ENCODE measurements at places on chromosomes 16 and 17.
A peak's percentile ranks its signal among the peaks of the same experiment; 100 is the strongest.

DNA sequence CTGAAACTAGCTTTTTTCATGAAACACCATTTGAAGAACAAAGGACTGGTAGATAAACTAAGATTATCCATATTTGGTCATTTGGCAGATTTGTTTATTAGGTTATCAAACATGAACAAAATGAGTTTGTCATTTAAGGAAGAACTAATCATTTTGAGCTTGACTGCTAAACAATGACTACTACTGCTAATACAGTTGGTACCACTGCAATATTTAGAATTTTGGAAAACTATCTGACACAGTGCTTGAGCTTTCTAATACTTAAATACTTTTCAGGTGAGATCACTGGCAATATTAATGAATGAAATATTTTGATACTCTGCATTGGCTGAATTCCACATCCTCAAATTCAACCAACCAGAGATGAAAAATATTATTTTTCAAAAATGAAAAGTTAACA is 47.2 kb downstream of the MED13 start:
- DNase-seq = no peak

GRCh38 chr17:17706140-17707060 is 25.1 kb downstream of the RAI1 start:
- no peak for DNase-seq

DNA sequence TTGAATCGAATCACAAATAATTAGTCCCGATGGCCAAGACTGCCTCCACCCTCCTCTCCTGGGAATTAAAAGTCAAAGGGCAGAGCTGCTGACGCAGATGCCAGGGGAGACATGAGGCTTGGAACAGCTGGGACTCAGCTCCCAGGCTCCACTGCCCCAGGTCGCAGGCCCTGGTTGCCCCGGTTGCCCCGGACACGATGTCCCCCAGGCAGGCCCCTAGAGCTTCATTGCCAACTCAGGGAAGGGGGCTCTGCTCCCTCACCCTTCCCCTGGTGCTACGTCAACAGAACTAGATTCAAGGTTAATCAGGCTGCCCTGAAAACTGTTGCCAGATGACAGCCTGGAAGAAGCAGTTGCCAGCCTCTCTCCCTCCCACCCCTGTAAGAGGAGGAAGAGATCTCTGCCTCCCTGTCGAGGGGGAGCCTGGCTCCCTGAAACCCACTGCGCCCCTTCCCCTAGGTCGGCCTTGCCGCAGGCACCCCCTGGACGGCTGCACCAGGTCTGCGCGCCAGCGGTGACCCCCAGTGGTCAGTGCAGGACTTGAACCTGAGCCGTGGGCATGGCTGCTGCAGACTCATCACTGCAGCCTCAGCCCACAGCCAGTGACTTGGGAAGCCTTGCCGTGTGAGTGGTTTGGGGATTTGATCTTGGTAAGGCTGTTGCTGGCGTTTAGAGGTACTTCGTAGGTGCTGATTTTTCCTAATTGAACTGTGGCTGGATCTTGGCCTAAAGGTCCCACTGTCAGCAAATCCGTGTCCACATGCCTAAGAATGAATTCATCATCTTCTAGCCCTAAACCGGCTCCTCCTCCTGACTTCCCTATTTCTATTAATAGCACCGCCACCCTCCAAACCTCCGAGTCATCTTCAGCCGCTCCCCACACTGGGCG is 84.1 kb upstream of the TOB1 start:
- DNase-seq = peak; percentile 62

- DNase-seq = no peak
Observed at GRCh38 chr16:57048095-57048494, 44.3 kb upstream of the CPNE2 start.

DNA sequence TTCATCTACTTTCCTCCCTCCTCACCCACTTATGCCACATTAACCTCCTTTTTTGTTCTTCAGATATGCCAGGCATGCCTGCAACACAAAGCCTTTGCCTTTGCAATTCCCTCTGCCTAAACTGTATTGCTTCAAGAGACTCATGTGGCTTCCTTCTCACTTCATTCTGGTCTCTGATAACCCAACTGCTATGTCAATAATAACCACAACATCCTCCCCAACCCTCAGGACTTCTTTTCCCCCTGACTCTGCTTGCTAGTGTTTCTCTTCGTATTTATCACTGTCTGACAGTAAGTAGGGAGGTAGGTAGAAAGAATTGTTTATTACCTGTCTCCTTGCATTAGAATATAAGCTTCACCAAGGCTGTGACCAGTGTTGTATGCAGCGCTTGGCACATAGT is 22.4 kb downstream of the RBL2 start:
- no peak for DNase-seq

GRCh38 chr16:4306470-4307214 is 9.2 kb upstream of the GLIS2 start:
- no peak for DNase-seq

DNA sequence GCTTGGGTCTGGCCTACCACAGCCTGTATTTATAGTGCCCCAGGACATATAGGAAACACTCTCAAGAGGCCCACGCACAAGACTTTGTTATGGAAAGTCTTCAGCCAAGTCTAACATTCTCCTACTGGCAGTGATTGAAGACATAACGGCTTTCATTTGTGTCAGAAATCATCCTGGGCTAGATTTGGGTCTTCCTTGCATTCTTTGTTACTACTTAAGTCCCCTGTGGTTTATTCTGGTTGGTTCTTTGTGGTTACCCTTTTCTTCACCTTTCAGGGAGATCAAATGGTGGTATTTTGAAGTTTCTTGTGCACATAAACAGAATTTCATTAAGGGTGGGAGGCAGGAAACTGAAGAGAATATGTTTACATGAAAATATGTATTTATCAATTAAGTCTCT is 37.7 kb downstream of the REXO5 start:
- DNase-seq = no peak

GRCh38 chr16:71203631-71204030 is 26.9 kb downstream of the HYDIN start:
- no peak for DNase-seq

DNA sequence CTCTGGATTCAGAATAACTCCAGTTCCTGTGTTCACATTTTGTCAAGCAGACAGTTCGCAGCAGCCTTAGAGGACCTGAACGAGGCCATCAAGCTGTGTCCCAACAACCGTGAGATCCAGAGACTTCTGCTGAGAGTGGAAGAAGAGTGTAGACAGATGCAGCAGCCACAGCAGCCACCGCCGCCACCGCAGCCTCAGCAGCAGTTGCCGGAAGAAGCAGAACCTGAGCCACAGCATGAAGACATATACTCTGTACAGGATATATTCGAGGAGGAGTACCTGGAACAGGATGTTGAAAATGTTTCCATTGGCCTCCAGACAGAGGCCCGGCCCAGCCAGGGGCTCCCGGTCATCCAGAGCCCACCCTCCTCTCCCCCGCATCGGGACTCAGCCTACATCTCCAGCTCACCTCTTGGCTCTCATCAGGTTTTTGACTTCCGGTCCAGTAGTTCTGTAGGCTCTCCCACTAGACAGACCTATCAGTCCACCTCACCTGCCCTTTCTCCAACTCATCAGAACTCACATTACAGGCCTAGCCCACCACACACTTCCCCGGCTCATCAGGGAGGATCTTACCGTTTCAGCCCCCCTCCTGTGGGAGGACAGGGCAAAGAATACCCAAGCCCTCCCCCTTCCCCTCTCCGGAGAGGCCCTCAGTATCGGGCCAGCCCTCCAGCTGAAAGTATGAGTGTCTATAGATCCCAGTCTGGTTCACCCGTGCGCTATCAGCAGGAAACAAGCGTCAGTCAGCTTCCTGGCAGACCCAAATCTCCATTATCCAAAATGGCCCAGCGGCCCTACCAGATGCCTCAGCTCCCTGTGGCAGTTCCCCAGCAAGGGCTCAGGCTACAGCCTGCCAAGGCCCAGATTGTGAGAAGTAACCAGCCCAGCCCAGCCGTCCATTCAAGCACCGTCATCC is 25.9 kb downstream of the CYB561 start:
- DNase-seq = no peak

- DNase-seq = no peak
Observed at GRCh38 chr17:38591759-38592241, 14.0 kb downstream of the SRCIN1 start.

DNA sequence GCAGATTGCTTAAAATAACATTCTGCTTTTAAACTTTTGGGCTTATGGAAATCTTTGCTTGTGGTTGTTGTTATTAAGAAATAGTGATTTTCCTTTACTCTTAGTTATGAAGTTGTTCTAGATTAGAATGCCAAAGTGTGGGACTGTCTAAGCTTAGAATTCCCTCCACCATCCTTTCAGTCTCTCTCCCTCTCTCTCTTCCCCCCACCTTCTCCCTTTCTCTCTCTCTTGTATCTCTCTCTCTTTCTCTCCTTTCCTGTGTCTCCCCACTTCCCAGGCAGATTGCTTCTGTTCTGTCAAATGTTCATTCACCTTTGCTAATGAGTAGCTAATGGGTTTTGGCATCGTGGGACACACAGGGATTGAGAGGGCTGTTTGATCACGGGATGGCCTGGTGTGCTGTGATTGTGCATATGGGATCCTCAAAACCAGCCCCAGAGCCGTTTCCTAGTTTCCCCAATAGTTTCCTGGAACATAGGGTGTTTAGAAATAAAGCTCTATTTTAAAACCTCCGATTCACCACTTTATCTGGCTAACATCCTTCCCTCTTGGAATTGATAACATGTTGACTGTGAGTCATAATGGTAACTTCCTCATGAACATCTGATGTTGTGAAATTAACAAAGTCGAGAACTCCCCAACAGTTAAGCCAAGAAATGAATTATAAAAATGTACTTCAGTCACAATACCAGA is 502.6 kb downstream of the TMEM114 start:
- no peak for DNase-seq

GRCh38 chr16:681746-682427 is 1.7 kb downstream of the STUB1 start:
- DNase-seq = no peak

DNA sequence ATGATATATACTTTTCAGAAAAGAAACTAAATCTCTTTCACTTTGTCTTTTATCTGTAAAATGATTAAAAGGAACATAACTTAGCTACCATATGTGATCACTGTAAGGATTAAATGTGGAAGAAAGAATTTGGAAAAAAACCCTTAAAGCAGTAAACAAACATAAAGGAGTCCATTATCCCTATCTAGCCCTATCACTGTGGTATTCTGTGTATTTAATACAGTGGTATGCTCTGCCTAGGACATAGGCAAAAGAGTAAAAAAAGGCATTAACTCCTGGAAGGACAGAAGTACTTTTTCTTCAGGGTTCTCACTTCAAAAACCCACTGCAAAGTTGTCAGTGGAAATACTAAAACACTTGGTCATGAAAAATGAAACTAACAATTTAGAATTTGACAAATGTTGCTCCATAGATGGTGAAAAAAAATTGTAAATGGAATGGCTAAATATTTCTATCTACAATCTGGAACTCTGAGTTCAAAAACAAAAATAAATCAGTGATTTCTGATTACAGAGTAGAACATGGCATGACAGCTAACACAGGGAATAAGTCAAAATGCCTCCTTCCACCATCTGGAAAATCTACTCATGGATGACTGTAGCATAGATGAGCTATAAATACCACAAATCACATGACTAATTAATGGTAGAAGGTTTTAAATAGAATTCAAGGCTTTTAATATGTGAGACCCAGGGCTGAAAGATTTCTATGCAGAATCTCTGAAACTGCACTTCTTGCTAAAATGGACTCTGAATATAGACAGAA is 140.1 kb downstream of the ITFG1 start:
- peak; percentile 10 for DNase-seq

- DNase-seq = no peak
Observed at GRCh38 chr17:56896217-56896967, 17.5 kb downstream of the TRIM25 start.

- DNase-seq = no peak
Observed at GRCh38 chr16:71542377-71542776, 16.2 kb downstream of the CHST4 start.

GRCh38 chr17:67281053-67281452 is 36.1 kb upstream of the HELZ start:
- DNase-seq = no peak

GRCh38 chr17:42873315-42873714 is 22.3 kb downstream of the AOC3 start:
- no peak for DNase-seq

DNA sequence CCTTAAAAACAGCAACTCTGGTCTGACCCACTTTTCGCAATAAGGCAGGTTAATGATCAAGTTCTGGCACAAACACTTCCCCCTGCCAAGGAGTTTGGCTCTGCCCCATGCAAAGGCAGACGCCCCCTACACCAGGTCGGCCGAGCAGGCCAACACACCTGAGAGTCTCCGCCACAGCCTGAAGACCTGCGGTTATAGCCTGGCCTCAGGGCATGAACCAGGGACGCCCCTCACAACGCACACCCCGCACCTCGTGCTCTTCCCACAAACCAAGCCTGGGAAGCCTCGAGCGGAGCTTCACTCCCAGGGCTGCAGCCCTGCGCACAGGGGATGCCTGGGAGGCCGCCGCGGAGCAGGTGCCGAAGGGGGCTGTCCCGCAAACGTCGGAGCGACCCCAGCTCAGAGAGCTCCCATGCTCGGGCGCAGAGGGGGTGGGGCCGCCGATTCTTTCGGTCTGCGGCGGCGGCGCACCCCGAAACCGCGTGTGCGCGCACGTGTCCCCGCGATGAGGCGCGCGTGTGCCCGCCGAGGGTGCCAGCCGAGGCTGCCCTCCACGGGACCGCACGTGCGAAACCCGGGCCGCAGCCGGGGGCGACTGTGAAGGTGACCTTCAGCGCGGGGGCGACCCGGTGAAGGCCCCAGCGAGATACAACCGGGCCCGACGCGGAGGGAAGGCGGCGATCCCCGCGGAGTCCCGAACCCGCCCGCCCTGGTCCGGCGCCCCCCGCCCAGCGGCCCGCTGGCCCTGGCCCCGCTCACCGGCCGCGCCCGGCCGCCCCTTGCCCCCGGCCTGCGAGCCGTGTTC is 559 bp downstream of the CLUH start:
- no peak for DNase-seq

DNA sequence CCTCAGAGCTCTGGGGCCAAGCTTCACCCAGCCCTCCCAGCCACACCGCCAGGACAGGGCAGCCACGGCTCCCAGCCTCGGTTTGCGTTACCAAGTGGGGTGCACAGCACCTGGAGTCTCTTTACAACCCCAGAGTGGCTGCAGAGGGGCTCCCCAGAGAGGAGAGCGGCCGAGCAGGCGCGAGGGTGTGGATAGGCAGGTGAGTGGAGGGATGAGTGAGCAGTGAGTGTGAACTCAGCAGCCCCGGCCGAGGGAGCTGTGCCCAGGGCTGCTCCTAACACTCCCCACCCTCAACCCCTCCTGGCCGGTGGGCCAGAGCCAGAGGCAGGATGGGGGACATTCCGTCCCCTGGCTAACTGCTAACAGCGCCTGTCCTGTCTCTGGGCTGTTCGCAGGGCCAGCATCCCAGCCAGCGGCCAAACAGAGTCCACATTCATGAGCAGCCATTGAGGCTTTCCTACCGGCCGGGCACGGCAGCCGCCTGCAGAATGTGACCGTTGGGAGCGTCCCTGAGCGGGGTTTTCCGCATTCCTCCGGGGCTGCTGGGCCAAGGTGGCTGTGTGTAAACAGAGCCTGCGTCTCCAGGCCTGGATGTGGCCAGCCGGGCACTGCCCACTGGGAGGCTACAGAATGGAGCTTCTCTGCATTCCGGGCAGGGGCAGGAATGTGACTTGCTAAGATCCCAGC is 5.3 kb downstream of the ZNF469 start:
- DNase-seq = no peak

Data from HFF-Myc (cell line).